ENCODE measurements at places on chromosomes 13 and 19. TPM values are rescaled to one million over a fixed set of nuclear protein-coding genes. Genes with fewer than 3 reads are reported as not detected.

PTOV1 gene
- total RNA-seq = 74.6 TPM

RASGRP4 gene
- total RNA-seq = not detected

ZNF541 gene
- total RNA-seq = 0.89 TPM

ZNF429 gene
- total RNA-seq = 7.4 TPM

TMEM255B gene
- 0.83 TPM for total RNA-seq

OR7C1 gene
- total RNA-seq = not detected

CEACAM8 gene
- total RNA-seq = not detected

CFAP97D2 gene
- not detected for total RNA-seq

TNFSF9 gene
- total RNA-seq = 0.14 TPM

KASH5 gene
- total RNA-seq = not detected

CCDC194 gene
- not detected for total RNA-seq

C19orf33 gene
- not detected for total RNA-seq

ATP4B gene
- total RNA-seq = not detected

CEACAM16 gene
- not detected for total RNA-seq

ZNF66 gene
- 1.8 TPM for total RNA-seq

FAM83E gene
- total RNA-seq = 0.30 TPM

FGF14 gene
- total RNA-seq = under 0.01 TPM

CFD gene
- 1.7 TPM for total RNA-seq

SGCG gene
- total RNA-seq = 5.2 TPM

PNKP gene
- 40.4 TPM for total RNA-seq

ZFP28 gene
- total RNA-seq = 9.5 TPM

SIGLEC5 gene
- total RNA-seq = not detected

SCN1B gene
- 5.5 TPM for total RNA-seq

KL gene
- total RNA-seq = not detected

CAMSAP3 gene
- total RNA-seq = not detected

ZGLP1 gene
- total RNA-seq = 0.59 TPM

PNMA8B gene
- total RNA-seq = 1.2 TPM

KLK3 gene
- not detected for total RNA-seq

FUT2 gene
- total RNA-seq = not detected

ZNF681 gene
- total RNA-seq = 0.60 TPM

CEACAM5 gene
- not detected for total RNA-seq

COX6B2 gene
- total RNA-seq = 0.09 TPM

PCDH17 gene
- total RNA-seq = 0.60 TPM

UTP14C gene
- 30.5 TPM for total RNA-seq

SHISA7 gene
- not detected for total RNA-seq

FFAR2 gene
- not detected for total RNA-seq

ZNF28 gene
- total RNA-seq = 24.8 TPM

CCDC8 gene
- 25.0 TPM for total RNA-seq

GNA15 gene
- total RNA-seq = under 0.01 TPM

DENND1C gene
- not detected for total RNA-seq

ATP12A gene
- total RNA-seq = not detected

SLC25A15 gene
- 24.3 TPM for total RNA-seq

KIR2DL3 gene
- total RNA-seq = not detected

CD37 gene
- total RNA-seq = under 0.01 TPM

SHISA2 gene
- 0.09 TPM for total RNA-seq

SUGT1 gene
- 63.5 TPM for total RNA-seq

ZNF227 gene
- 17.1 TPM for total RNA-seq

LIPE gene
- total RNA-seq = 1.5 TPM

SIGLEC14 gene
- not detected for total RNA-seq

CACNG6 gene
- not detected for total RNA-seq

CTXN1 gene
- 9.5 TPM for total RNA-seq

ALOX5AP gene
- total RNA-seq = 6.8 TPM

NANOS2 gene
- not detected for total RNA-seq

URAD gene
- total RNA-seq = not detected

APOC1 gene
- not detected for total RNA-seq

COX7A1 gene
- total RNA-seq = 14.8 TPM

ERICH4 gene
- total RNA-seq = not detected

All from smooth muscle cell of the umbilical artery (primary cell).